ENCODE measurements at places on chromosomes 12 and 14.

DNA sequence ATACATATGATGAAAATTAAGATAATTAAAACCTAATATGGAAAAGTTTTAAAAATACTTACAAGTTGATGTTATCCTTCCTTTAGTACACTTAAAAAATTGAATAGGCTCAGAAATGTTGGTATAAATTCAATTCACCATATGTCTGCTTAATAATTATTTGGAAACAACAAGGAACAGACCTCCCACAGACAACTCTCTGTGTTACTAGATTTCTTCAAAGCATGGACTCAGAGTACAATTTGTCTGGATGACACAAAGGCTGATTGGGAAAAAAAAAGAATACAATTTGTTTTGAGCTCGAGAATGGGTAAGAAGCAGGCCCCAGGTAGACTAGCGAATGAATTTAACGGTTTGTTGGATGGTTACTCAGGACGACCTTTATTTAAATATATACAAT, 48.9 kb upstream of the BTG1 start:
- H3K27me3 ChIP-seq, result no peaks in the 10 kb centered on the region
- no peak overlapping the region for H3K4me3 ChIP-seq
- H3K36me3 ChIP-seq, result no peaks in the 10 kb centered on the region
- no peak overlapping the region for H3K27ac ChIP-seq

DNA sequence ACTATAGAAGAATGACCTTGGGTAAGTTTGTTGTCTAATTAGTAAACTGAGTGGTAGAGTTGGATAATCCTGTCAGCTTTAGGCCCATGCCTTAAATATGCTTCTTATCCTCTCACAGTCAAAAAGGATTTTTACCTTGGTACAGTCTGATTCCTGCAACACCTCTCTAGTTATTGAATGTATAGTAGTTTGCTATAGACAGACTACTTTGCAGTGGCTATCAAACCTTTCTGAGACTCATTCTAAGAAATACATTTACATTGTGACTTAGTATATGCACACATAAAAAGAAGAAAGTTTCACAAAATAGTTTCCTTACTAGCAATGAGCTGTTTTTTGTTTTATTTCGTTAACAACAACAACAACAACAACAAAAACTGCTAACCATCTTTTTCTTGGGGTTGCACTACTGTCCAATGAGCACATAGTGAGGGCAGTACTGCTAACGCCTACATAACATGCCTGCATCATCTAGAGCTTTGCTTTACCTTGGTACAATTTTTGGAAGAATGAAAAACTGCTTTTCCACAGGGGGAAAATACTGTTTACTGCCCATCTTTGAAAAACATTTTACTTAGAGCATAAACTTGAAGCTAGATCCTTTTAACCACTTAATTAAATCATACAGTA, 28.5 kb downstream of the WNK1 start:
- no peak overlapping the region for H3K27ac ChIP-seq
- H3K4me1 ChIP-seq, result peaks cover 7% of the 10 kb centered on the region
- DNase-seq, result no peak

DNA sequence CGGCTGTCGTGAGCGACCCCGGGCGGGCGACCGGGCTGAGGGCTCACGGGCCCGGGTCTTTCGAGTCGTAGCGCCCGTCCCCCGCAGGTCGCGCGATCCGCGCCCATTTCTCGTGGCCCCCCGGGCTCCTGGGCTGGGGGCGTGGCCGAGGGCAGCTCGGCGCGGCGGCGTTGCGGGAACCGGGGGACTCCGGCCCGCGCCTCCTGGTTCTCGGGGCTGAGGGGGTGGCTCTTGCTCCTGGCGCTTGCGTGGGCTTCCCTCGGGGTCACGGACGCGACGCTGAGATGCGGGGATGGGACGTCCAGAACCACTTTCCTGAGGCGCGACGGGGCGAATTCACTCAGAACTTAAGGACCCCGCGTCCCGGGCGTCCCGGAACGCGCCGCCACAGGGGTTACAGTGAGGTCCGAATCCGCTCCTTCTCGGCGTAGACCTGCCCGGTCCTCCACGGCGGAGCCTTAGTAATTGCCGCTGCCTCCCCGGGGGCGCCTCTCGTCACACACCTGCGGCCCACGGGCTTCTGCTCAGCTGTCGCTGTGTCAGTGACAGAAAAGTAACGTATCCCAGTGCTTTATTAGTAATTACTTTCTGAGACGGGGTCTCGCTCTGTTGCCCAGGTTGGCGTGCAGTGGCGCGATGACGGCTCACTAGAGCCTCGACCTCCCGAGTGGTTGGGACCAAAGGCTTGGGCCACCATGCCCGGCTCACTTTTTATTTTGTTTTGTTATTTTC, 606 bp downstream of the EP400 start:
- peak overlapping the region; percentile 24 for H3K27ac ChIP-seq
- no peaks in the 10 kb centered on the region for H3K4me1 ChIP-seq
- H3K36me3 ChIP-seq, result no peaks in the 10 kb centered on the region
- H3K27me3 ChIP-seq, result no peaks in the 10 kb centered on the region
- peak; percentile 85 for DNase-seq
- H3K4me3 ChIP-seq, result peak overlapping the region; percentile 84

DNA sequence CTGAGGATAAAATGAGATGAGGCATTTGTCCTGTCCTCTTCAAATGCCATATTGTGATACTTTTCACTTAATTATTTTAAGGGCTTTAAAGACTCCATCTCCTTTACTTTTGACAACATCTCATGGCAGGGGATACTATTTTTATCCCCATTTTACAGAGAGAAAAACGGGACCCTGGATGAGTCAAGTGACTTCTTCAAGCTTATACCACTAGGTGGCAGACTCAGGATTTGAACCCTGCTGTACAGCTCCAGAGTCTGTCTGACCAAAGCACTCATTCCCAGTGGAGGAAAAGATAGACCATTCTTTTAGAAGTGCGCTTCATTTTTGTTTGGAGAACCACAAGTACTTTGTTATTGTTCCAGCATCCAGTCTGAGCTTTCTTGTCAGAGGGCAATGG, 1.7 kb upstream of the SMOC1 start:
- DNase-seq, result no peak
- H3K4me3 ChIP-seq, result no peak overlapping the region
- no peaks in the 10 kb centered on the region for H3K27me3 ChIP-seq
- H3K4me1 ChIP-seq, result no peaks in the 10 kb centered on the region

DNA sequence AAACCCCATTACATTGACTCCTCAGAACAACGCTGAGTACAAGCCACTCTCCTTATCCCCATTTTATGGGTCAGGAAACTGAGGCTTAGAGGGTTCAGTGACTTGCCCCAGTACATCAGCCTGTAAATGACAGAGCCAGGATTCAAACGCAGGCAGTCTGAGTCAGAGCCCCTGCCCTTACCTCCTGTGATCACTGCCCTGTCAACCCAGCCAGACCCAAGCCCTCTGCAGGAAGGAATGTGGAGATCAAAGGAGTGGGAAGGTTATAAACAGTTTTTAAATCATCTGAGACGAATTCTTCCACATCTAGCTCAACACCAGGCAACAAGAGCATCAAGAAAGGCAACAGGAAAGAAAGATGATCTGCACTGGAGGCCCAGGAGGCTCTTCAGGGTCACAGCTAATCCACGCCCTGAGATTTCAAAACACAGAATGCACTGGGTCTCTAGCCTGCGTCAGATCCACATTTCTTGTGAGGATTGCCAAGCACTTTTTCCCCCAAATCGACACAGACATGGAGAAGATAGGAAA, 38.5 kb downstream of the SPTB start:
- H3K36me3 ChIP-seq, result no peaks in the 10 kb centered on the region
- no peaks in the 10 kb centered on the region for H3K27me3 ChIP-seq
- no peak overlapping the region for H3K27ac ChIP-seq
- DNase-seq, result no peak

DNA sequence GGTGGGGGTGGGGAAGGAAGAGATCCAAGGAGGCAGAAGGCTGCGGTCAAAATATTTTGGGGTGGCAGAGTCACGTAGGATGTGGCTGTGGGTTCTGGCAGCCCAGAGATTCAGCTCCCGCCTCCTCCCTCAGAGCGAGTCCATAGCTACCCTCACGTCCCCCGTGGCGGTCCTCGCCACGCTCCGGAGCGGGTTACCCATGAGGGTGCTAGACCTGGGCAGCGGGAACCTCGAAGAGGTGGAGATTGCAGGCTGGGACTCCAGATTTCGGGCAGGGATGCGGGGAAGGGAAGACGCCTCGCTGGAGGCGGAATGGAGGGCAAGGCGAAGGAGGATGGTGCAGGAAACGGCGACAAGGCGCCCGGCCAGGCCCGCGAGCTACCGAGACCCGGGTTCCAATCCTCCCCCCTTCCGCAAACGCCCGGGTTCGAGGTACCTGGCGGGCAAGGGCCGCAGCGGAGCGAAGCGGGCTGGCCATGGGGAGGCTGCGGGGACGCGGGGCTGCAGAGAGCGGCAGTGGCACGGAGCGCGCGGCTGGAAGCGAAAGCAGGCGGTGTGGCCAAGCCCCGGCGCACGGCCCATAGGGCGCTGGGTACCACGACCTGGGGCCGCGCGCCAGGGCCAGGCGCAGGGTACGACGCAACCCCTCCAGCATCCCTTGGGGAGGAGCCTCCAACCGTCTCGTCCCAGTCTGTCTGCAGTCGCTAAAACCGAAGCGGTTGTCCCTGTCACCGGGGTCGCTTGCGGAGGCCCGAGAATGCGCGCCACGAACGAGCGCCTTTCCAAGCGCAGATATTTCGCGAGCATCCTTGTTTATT, 46.2 kb downstream of the BCAT1 start:
- peak; percentile 63 for DNase-seq
- no peak overlapping the region for H3K27ac ChIP-seq
- H3K4me1 ChIP-seq, result no peaks in the 10 kb centered on the region
- no peaks in the 10 kb centered on the region for H3K36me3 ChIP-seq
- no peaks in the 10 kb centered on the region for H3K27me3 ChIP-seq
